Esophagus squamous epithelium (tissue), 5 donors: ENCODE measurements at places on chromosomes 2 and 18.

GRCh38 chr2:191082321-191082720 is 68.3 kb upstream of the STAT1 start:
- DNase-seq: no peak
- H3K36me3 ChIP-seq: no peaks in the 10 kb centered on the region
- no peak overlapping the region for H3K27ac ChIP-seq
- no peaks in the 10 kb centered on the region for H3K4me1 ChIP-seq

DNA sequence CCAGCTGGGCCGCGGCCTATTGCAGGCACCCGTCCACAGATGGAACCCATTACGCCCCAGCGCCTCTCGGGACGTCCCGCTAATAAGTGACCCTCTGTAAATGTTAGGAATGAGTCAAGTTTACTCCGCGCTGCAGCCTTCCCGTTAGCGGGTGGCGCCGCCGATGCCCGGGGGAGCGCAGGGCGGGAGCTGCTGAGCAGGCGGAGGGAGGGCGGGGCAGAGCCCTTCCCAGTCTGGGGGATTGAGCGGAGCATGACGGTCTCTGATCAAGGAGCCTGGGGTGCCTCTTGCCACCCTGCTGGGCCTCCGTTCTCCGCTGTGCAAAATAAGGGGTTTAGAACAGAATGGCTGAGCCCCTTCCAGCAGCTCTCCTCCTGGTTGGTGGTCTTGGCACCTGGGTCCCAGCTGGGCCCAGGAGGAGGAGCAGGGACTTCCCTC is 10.5 kb downstream of the CROCC2 start:
- DNase-seq: no peak
- no peaks in the 10 kb centered on the region for H3K36me3 ChIP-seq
- H3K4me3 ChIP-seq: peak overlapping the region; percentile 36
- H3K27ac ChIP-seq: peak overlapping the region; percentile 58
- H3K27me3 ChIP-seq: no peaks in the 10 kb centered on the region

DNA sequence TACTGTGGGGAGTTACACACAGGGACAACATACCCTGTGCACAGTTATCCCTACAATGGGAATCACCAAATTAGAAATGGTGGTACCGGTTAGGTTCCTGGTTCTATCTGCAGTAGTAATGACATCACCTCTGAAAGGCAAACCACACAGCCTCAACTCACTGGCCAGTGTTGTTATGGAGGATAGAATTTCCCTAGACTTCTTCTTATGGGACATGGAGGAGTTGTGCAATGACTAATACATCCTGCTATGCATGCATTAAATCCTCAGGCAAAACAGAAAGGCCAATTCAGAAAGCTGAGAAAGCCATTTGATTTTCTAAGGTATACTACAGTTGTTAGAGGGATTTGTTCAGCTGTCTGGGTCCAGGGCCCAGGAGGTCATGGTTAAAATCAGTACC is 439.3 kb downstream of the TMX3 start:
- no peaks in the 10 kb centered on the region for H3K4me1 ChIP-seq
- H3K27ac ChIP-seq: no peak overlapping the region
- no peak for DNase-seq
- no peaks in the 10 kb centered on the region for H3K27me3 ChIP-seq

DNA sequence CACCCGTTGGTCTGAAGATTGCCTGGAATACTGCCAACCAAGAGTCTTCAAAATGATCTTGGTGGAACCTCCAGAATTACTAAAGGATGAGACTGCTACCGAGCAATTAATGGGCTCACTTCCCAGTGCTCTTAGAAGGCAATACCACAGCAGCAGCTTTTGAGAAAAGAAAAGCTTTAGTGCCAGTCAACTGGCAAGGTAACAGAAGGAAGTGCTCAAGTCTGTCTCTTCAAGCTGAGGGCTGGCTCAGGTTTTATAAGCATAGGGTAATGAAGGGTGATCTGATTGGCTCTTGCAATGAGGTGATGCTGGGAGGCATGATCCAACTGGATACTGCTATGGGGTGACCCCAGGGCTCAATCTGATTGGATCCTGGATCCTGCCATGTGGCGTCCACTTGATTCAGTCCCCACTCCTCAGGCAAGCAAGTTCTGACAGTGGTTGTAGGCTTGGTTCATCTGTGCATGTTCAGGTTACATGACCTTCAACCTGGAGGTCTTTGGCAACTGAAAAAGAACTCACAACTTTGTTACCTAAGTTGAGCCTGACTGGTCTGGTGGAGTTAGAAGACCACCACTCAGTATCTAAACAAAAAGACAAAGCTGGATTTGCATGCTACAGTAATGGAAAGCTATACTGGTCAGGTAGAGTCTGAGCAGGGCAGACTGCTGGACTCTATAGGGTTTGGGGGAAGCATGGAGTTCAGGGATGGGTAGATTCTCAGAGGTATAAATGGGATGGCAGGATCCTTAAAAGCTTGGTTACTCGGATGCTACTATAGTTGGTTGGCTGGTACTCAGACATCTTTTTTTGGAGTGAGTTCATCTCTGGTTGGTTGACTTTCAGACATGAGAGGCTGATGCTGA is 14.0 kb upstream of the RIF1 start:
- DNase-seq: no peak
- no peak overlapping the region for H3K27ac ChIP-seq
- no peak overlapping the region for H3K4me3 ChIP-seq
- H3K36me3 ChIP-seq: no peaks in the 10 kb centered on the region

GRCh38 chr2:217808326-217808725 is 194.5 kb downstream of the TNS1 start:
- peaks cover 15% of the 10 kb centered on the region for H3K36me3 ChIP-seq
- H3K4me3 ChIP-seq: no peak overlapping the region
- peak overlapping the region; percentile 44 for H3K27ac ChIP-seq
- no peak for DNase-seq
- H3K27me3 ChIP-seq: no peaks in the 10 kb centered on the region
- H3K4me1 ChIP-seq: no peaks in the 10 kb centered on the region

DNA sequence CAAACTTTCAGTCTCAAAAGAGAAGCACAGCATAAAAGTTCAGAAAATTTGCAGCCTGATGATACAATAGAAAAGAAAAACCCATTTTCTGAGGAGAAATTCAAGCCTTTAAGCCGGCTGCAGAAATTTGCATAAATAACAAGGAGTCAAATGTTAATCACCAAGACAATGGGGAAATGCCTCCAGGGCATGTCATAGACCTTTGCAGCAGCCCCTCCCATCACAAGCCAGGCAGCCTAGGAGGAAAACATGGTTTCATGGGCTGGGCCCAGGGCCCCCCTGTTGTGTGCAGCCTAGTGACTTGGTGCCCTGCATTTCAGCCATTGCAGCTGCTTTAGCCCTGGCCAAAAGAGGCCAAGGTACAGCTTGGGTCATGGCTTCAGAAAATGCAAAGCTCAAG is 54.1 kb upstream of the CAVIN2 start:
- no peak for DNase-seq
- H3K36me3 ChIP-seq: no peaks in the 10 kb centered on the region
- H3K27me3 ChIP-seq: no peaks in the 10 kb centered on the region
- H3K4me1 ChIP-seq: peaks cover 20% of the 10 kb centered on the region
- H3K27ac ChIP-seq: no peak overlapping the region

DNA sequence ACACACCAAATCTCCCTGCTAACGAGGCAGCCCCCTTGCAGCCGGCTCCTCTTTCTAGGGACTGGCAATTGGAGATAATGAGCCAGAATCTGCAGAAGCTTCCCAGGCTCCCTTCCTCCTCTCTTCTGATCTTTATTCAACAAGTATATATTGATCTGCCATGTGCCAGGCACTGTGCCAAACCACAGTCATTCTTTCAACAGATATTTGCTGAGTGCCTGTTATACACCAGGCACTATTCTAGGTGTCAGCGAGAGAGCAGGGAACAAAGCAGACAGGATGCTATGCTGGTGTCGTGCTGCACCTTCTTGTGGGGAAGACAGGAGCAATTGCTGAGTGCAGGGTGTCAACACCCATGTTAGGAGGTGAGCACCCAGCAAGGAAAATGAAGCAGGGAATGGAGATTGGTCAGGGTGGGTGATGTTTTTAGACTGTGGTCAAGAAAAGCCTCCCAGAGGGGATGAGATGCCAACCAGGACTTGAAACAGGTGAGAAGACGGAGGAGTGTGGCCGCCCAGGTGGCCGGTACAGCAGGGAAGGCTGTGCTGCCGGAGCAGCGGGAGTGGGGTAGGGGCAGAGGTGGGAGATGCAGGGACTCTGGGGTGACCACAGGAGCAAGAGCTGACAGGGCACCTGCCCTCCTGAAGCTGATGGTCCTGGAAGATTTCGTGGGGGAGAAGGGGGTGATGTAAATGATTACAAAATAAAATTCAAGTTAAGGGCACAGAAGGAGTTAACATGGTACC is 307.6 kb upstream of the RAB12 start:
- H3K4me1 ChIP-seq: no peaks in the 10 kb centered on the region
- H3K36me3 ChIP-seq: no peaks in the 10 kb centered on the region
- no peak overlapping the region for H3K27ac ChIP-seq
- H3K27me3 ChIP-seq: no peaks in the 10 kb centered on the region
- no peak for DNase-seq

- peak within 1 kb of the TSS; percentile 92 for H3K4me3 ChIP-seq
- H3K4me1 ChIP-seq: peaks cover 23% of the 10 kb centered on the region
- no peaks in the 10 kb centered on the region for H3K36me3 ChIP-seq
- DNase-seq: no peak
- no peaks in the 10 kb centered on the region for H3K27me3 ChIP-seq
- H3K27ac ChIP-seq: peak within 1 kb of the TSS; percentile 95
These were observed at the start of gene NPAS2 for GRCh38 chr2:100819370-100820272. Gene NPAS2, plus strand, starts transcription at chr2:100820139. Its CDS starts 84,616 bp downstream, at chr2:100904755.

- no peak for DNase-seq
- H3K36me3 ChIP-seq: no peaks in the 10 kb centered on the region
- no peaks in the 10 kb centered on the region for H3K27me3 ChIP-seq
- no peak overlapping the region for H3K27ac ChIP-seq
These were observed 72.7 kb downstream of the LAMA3 start for GRCh38 chr18:23761941-23762340.

- H3K4me3 ChIP-seq: no peak overlapping the region
- H3K4me1 ChIP-seq: peaks cover 20% of the 10 kb centered on the region
- no peak overlapping the region for H3K27ac ChIP-seq
- no peak for DNase-seq
- no peaks in the 10 kb centered on the region for H3K27me3 ChIP-seq
These were observed 95.9 kb upstream of the MBOAT2 start for GRCh38 chr2:9099341-9099751.

DNA sequence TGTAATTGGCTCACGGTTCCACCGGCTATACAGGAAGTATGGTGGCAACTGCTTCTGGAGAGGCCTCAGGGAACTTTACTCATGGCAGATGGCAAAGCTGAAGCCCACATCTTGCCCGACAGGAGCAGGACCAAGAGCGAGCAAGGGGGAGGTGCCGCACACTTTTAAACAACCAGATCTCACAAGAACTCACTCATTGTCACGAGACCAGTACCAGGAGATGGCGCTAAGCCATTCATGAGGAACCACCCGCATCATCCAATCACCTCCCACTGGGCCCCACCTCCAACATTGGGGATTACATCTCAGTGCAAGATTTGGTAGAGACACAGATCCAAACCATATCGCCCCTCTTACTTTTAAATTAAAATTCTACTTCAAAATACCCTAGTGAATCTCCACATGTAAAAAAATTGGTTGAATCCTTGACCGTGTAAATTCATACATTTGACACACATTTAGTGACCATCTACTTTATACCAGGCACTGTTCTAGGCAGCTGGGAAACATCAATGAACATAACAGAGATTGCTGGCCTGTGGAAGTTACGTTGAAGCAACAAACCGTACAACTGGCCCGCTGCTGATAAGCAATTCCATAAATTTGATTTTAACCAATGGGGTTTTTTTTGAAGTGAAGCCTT is 87.6 kb downstream of the ALPK2 start:
- no peaks in the 10 kb centered on the region for H3K27me3 ChIP-seq
- H3K4me1 ChIP-seq: no peaks in the 10 kb centered on the region
- H3K36me3 ChIP-seq: no peaks in the 10 kb centered on the region
- no peak overlapping the region for H3K4me3 ChIP-seq

- peaks cover 14% of the 10 kb centered on the region for H3K4me1 ChIP-seq
- H3K27me3 ChIP-seq: no peaks in the 10 kb centered on the region
- H3K4me3 ChIP-seq: no peak overlapping the region
These were observed 62.1 kb upstream of the TCF7L1 start for GRCh38 chr2:85071096-85071495.

- no peak for DNase-seq
- no peak overlapping the region for H3K27ac ChIP-seq
- H3K4me1 ChIP-seq: no peaks in the 10 kb centered on the region
- H3K4me3 ChIP-seq: no peak overlapping the region
These were observed 43.7 kb downstream of the POU3F3 start for GRCh38 chr2:104897515-104898184.

GRCh38 chr2:174076040-174076439 is 110.9 kb upstream of the SP3 start:
- no peak overlapping the region for H3K27ac ChIP-seq
- no peaks in the 10 kb centered on the region for H3K4me1 ChIP-seq
- peaks cover 10% of the 10 kb centered on the region for H3K36me3 ChIP-seq
- H3K27me3 ChIP-seq: no peaks in the 10 kb centered on the region

- H3K27ac ChIP-seq: no peak overlapping the region
- no peaks in the 10 kb centered on the region for H3K27me3 ChIP-seq
- no peaks in the 10 kb centered on the region for H3K4me1 ChIP-seq
- no peak overlapping the region for H3K4me3 ChIP-seq
- no peaks in the 10 kb centered on the region for H3K36me3 ChIP-seq
- no peak for DNase-seq
These were observed 66.6 kb downstream of the EFEMP1 start for GRCh38 chr2:55856936-55857335.

- H3K27me3 ChIP-seq: no peaks in the 10 kb centered on the region
- no peak for DNase-seq
- peaks cover 99% of the 10 kb centered on the region for H3K4me1 ChIP-seq
- H3K36me3 ChIP-seq: no peaks in the 10 kb centered on the region
- no peak overlapping the region for H3K27ac ChIP-seq
These were observed 65.8 kb downstream of the RTN4 start for GRCh38 chr2:54984476-54984875.

GRCh38 chr18:44598514-44598913 is 82.2 kb upstream of the SETBP1 start:
- H3K4me3 ChIP-seq: no peak overlapping the region
- H3K27ac ChIP-seq: no peak overlapping the region
- H3K36me3 ChIP-seq: no peaks in the 10 kb centered on the region
- H3K27me3 ChIP-seq: no peaks in the 10 kb centered on the region
- DNase-seq: no peak
- peaks cover 5% of the 10 kb centered on the region for H3K4me1 ChIP-seq

- peaks cover 11% of the 10 kb centered on the region for H3K4me1 ChIP-seq
- no peak overlapping the region for H3K4me3 ChIP-seq
- H3K36me3 ChIP-seq: no peaks in the 10 kb centered on the region
- H3K27me3 ChIP-seq: no peaks in the 10 kb centered on the region
- no peak for DNase-seq
- no peak overlapping the region for H3K27ac ChIP-seq
These were observed 3.2 kb downstream of the GPR35 start for GRCh38 chr2:240628507-240628807.

GRCh38 chr18:25075783-25076182 is 276.2 kb downstream of the ZNF521 start:
- H3K27ac ChIP-seq: no peak overlapping the region
- H3K4me3 ChIP-seq: no peak overlapping the region
- H3K36me3 ChIP-seq: no peaks in the 10 kb centered on the region
- DNase-seq: no peak

GRCh38 chr2:112018846-112019245 is 36.2 kb upstream of the TMEM87B start:
- no peak overlapping the region for H3K27ac ChIP-seq
- H3K4me3 ChIP-seq: no peak overlapping the region
- H3K36me3 ChIP-seq: peaks cover 17% of the 10 kb centered on the region
- H3K27me3 ChIP-seq: no peaks in the 10 kb centered on the region
- H3K4me1 ChIP-seq: no peaks in the 10 kb centered on the region
- no peak for DNase-seq

- H3K4me1 ChIP-seq: no peaks in the 10 kb centered on the region
- no peak for DNase-seq
- H3K36me3 ChIP-seq: no peaks in the 10 kb centered on the region
- no peak overlapping the region for H3K27ac ChIP-seq
These were observed 98.9 kb downstream of the CSRNP3 start for GRCh38 chr2:165568361-165568760.

- H3K4me3 ChIP-seq: no peak overlapping the region
- H3K27me3 ChIP-seq: no peaks in the 10 kb centered on the region
These were observed 11.5 kb downstream of the ANKRD29 start for GRCh38 chr18:23650968-23651927.
